ENCODE measurements at places on chromosomes 4 and X.

DNA sequence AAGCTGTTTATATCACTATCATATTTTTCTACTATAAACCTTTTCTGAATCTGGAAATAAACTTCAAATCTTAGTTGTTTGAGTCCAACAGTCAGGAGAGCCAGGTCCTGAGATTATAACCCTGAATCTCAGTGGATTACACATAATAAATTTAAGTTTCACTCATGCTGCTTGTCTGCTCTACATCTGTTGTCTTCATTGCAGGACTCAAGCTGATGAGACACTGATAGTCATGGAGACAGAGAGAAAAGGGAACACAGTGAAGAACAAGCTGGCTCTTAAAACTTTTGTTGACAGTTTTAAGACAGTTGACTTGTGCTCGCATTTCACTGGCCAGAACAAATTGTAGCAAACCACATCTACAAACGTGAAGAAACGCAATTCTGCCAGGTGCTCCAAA, 327.0 kb upstream of the CTSO start:
- DNase-seq = no peak

- DNase-seq = no peak
These were observed 233.2 kb downstream of the EPHA5 start for GRCh38 chr4:65437102-65437501.

DNA sequence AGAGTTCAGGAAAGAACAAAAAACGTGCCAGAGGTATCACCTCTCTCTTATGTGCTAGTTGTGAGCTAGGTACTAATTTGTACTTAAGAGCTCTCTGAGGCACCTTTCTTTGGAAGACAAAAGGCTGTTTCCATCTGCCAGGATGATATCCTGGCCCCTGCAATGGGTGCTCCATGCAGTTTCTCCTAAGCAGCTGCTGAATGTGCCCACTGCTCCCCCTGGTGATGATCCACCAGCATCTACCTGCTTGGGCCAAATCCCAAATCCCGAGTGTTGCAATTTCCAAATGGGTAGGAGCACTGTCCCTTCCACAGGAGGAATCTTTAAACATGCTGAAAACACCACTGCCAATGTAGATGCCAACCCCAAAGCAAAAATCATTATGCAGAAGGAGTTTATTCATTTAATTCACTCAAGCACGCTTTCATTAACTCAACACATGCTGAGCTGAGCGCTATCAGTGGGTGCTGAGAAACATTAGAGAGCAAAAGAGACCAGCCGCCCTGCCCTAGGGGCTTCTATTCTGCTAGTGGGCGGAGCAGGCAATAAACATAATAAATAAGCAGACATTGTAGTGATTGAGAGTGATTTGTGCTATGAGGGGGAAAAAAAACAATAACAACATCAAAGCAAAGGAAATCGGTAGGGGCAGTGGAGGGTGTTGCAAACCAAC, 69.6 kb upstream of the C4orf50 start:
- DNase-seq = no peak

- DNase-seq = no peak
These were observed 644 bp upstream of the EBP start for GRCh38 chrX:48520976-48521352.

- DNase-seq = no peak
These were observed 43.5 kb downstream of the FAM193A start for GRCh38 chr4:2579910-2580309.

DNA sequence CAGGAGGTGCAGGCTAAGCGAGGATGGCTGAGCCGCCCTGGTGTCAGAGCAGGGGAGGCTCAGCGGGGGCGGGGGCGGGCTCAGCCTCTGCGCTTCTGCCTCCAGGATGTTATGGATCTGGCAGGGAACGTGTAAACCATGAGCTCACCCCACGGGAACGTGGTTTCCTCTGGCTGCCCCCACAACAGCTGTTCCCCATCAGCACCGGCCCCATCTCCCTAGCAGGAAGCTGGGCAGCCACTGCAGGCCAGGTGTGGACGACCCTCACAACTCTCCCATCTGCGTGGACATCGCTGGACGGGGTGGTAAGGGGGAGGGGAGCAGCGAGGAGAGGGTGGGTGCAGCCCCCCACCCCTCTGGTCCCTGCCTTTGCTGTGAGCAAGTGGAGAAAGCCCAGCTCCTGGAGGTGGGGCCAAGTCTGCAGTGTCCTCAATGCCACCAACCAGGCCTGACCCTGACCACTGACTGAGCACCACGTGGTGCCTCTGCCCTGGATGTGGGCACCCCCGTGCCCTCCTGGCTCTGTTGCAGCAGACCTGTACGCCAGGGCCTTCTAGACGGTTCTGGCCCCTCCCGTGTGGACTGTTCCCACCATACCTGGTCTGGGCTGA, 28.1 kb upstream of the SPON2 start:
- no peak for DNase-seq

- no peak for DNase-seq
These were observed 10.4 kb upstream of the CLCN4 start for GRCh38 chrX:10146346-10146745.

DNA sequence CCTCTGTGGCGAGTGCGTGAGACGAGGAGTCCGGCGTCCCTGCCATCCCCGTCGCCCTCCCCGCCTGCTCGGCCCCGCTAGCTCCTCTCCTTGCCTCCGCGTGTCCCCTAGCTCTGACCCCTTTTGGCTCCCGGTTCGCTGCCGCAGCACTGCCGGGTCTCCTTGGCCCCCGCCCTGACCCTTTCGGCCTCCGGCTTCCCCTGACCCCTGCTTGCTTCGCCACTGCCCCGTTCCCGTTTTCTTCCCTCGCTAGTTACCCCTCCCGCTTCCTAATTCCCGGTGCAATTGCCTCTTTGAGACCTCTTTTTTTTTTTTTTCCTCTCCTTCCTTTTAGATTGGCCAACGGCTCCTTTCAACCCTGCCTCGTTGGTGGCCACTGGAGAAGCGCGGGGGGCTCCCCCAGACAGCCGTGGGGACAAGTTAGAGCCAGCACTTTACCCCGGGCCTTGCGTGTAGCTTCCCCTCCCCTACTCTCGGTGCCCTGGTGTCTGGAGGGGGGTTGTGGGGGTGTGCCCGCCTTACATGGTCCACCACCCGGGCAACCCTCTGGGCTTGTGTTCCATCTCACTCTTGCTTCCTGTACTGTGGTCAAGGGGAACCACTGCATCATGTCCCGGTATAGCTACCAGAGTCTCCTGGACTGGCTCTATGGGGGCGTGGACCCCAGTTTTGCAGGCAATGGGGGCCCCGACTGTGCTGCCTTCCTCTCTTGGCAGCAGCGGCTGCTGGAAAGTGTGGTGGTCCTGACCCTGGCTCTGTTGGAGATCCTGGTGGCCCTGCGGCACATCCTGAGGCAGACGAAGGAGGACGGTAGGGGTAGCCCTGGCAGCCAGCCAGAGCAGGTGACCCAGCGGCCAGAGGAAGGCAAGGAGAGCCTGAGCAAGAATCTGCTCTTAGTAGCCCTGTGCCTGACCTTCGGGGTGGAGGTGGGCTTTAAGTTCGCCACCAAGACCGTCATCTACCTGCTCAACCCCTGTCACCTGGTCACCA, 548 bp downstream of the TMEM164 start:
- DNase-seq = no peak

DNA sequence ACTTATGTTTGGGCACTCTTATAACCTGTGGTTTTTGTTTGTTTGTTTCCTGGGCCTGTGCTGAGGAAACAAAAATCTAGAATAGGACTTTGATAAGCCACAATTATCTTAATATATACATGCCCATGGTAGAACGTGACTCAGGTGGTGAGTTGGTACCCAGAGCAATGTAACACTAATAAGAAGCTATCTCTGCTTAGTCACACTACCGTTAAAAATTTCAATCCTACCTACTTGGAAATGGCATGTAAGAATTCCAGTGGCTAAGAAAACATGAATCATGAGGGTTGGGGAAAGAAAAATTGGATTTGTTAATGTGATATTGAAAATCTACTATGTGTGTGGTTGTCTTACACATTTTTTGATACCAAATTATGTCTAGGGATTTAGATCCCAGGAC, 30.5 kb upstream of the ADGRG2 start:
- DNase-seq = no peak

- no peak for DNase-seq
These were observed 153.7 kb downstream of the FBXW7 start for GRCh38 chr4:152382057-152382785.

GRCh38 chr4:159926871-159927270, 824.0 kb downstream of the RAPGEF2 start:
- no peak for DNase-seq

Data from NCI-H1436 treated with DMSO at 0.1 percent for 48 hours (cell line).